ENCODE measurements at places on chromosomes 11 and 22.

DNA sequence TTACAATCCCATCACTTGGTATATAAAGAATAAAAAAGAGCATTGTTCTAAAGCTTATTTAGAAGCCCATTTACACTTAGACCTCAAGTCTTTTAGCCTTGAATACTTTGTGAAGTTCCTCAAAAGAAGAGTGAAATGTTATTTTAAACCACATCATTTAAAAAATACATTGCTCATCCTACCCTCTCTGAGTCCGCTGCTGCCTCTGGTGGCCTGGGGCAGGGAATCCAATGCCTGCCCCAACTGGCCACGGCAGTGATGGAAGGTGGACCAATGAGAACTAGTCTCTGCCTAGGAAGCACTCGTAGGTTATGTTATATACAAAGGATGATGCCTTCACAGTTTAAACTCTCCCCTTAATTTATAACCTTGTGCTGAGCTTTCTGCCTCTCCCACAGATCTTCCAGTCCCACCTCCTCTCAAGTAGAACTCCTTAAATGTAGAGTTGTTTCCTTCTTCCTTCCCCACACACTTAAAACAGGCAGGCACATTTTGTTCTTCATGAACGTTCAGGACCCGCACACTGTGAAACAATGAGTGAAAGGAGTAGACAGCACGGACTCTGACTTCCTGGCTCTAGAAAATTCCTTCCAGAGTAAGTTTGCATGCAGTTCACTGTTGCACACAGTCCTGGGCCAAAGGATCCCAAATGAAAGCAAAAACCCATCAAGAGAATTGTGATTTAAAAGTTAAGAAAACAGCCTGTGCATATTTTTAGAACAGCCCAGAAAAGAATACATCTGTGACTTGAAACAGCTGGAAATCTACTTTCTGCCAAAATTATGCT is 167.8 kb downstream of the RRAS2 start:
- DNase-seq: no peak

- DNase-seq: no peak
Measured at GRCh38 chr11:12526789-12527188, 147.4 kb upstream of the TEAD1 start.

DNA sequence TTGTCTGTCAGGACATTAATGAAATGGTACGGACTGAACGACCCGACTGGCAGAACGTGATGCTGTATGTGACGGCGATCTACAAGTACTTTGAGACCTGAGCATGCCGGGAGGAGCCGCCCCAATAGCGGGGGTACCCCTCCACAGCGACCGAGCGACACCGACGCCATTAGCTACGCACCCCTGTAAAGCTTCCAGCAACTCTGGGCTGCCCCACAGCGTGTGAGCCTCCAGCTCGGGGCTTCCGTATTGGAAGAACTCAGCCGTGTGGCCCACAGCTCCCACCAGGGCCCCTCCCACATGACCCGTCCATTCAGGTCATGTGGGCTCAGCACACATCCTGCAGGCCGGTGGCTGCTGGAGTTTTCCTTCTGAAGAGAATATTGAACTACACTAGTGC is 12.9 kb upstream of the ADORA2A start:
- no peak for DNase-seq

DNA sequence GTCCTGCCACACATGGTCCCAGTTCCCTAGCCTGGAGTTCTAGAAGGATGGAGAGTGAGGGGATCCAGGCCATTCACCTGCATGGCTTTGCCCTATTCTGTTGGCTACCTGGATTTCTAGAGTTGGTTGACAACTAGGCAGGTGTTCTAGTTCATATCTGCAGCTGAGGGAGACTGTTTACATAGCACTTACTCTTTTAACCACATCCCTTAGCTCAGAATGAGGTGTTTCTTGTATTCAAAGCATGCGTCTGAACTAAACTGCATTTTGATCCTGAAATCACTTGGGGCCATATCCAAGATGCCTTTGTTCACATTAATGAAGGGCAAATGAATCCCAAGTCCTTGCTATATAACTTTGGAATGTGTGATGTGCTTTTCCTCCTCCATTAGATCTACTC is 60.9 kb downstream of the SYT13 start:
- DNase-seq: no peak

DNA sequence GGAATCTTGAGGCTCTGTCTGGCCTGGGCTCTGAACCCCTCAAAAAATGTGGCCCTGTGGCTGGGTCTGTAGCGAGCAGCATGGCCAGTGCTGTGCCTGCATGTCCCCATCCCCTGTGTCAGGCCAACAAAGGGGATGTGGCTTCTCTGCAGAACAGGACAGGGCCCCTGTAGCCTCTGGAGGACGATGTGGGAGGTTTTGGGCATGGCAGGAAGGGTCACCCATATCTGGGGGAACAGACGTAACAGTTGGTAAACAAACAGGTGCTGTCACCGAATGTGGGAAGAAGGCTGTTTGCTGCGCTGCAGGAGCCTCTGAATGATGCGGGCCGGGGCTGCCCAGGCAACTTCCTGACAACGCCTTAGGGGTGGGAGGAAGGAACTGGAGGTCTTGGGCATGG is 35.0 kb downstream of the LRP5 start:
- DNase-seq: no peak

GRCh38 chr11:7582338-7582985 is 68.7 kb downstream of the PPFIBP2 start:
- no peak for DNase-seq

DNA sequence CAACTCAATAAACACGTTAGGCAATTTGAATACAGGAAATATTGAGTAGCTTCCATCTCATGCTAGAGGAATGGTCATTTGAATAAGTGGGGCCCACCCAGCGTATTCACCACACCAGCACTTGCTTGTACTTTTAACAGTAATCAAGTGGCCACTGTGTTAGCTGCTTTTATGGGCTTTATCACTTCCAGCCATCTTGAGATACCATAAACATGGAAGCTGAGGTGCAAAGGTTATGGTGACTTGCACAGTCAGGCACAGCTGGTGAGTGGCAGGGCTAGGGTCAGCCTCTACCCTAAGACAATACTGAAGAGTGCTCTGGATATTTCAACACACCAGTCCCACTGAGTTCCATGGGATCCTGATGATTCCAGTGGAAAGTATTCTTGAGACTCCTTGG is 6.7 kb downstream of the JOSD1 start:
- DNase-seq: no peak

GRCh38 chr22:40258501-40258915 is 80.8 kb downstream of the TNRC6B start:
- DNase-seq: no peak

GRCh38 chr11:11095831-11096723 is 238.2 kb upstream of the ZBED5 start:
- no peak for DNase-seq

GRCh38 chr11:112300094-112300786 is 39.6 kb upstream of the PLET1 start:
- DNase-seq: no peak

GRCh38 chr11:64784813-64785581 is 6.7 kb upstream of the SF1 start:
- no peak for DNase-seq

GRCh38 chr11:107856981-107857517 is 1.5 kb downstream of the SLC35F2 start:
- DNase-seq: no peak

GRCh38 chr11:16860617-16861016 is 122.2 kb downstream of the C11orf58 start:
- no peak for DNase-seq

GRCh38 chr22:42819412-42820044 is 37.5 kb downstream of the ARFGAP3 start:
- DNase-seq: no peak

DNA sequence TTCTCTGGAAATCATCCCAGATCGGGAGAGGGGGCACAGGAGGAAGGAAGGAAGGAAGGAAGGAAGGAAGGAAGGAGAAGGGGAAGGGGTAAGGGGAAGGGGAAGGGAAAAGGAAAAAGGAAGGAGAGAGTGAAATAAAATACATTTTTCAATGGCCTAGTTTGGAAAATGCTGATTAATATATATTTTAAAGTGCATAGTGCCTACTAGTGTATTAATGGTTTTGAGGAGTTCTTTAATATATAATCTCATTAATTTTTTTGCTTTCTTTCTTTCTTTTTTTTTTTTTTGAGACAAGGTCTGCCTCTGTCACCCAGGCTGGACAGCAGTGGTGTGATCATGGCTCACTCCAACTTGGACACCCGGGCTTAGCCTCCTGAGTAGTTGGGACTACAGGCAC is 107.8 kb upstream of the FOLH1 start:
- DNase-seq: no peak

DNA sequence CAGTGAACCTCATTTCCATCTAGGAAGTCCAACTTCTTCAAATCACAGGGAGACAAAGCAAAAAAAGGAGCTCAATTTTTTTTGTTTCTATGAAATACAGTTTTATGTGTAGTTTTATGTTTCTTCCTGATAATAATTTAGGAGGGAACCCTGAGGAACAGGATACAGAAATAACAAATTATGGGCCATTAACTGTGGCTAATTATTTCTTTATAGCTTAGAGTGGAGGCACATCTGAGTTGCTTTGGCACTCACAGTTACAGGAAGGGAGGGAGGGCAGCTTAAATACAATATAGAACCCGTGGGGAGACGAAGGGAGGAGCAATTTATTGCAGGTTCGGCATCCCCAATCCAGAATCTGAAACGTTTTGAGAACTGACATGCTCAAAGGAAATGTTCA is 37.1 kb upstream of the HORMAD2 start:
- no peak for DNase-seq

DNA sequence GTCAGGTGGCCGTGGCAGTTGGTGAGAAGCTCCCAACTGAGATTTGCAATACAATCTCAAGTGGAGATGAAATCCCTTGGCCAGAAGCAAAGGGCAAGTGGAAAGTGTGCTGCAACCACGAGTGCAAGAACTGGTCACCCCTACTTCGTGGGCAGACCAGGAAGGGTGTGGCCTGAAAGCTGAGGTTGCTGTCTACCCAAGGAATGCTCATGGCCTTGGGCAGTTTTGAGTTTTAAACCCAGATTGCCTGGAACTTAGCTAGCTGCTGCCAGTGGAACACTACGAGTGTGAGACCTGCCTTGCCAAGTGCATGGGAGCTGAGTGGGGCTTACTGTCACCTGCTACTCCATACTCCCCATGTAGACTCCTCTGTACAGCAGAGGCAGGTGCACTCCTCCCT is 113.3 kb upstream of the FAT3 start:
- DNase-seq: no peak

DNA sequence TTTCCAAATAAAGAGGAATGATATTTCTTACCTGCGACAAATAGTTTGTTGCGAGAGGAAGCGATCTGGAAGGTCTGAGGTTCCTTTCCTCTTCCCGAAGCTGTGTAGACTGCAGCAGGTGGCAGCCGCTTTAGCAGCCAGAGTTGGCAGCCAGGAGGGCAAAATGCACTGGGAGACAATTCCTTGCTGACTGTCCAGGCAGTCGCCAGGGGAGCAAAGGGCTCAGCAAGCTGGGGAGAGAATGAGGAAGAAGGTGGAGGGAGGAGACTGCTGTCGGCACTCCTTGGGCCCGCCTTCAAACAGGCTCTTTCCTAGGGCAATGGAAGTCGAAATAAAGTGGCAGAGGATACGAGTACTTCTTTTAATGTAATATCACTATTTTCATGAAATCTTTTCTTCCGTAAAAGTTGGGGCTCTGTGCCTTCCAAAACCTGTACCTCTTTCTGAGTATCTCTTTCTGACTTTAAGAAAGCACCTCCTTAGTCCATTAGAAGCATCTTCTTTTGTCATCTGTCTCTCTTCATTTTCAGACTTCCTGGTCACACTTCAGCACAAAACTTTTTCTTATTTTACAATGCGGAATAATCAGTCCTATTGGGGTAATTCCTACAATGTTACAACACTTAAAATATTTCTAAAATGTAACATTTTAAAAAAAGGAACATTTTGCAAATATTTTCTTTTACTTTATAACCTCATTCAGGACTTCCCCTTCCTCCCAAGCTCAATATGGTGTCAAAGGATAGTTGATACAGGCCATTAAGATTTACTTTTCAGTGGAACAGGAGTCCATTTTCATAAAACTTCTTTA is at the start of gene IL18:
TSS of gene IL18 (minus strand) at position 220 of the 811 bp plus-strand sequence. CDS start 9,041 bp downstream, outside the sequence.
- no peak for DNase-seq

DNA sequence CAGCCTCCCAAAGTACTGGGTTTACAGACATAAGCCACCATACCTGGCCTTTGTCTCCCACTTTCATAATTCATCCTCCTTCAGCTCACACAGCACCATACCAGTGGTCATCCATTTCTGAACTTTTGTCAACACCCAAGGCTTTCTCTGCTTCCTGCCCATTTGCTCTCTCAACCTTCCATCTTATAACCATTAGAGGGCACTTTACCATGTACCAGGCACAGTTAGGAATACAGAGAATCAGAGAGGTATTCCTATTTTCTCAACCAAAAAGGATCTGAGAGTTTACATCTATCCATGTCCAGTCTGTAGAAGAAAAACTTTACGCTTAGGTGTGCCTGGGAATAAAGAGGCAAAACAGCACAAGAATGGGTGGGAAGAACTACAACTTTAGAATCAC is 397.6 kb downstream of the BUD13 start:
- no peak for DNase-seq

GRCh38 chr11:96246718-96247552 is 96.1 kb downstream of the MAML2 start:
- DNase-seq: no peak

DNA sequence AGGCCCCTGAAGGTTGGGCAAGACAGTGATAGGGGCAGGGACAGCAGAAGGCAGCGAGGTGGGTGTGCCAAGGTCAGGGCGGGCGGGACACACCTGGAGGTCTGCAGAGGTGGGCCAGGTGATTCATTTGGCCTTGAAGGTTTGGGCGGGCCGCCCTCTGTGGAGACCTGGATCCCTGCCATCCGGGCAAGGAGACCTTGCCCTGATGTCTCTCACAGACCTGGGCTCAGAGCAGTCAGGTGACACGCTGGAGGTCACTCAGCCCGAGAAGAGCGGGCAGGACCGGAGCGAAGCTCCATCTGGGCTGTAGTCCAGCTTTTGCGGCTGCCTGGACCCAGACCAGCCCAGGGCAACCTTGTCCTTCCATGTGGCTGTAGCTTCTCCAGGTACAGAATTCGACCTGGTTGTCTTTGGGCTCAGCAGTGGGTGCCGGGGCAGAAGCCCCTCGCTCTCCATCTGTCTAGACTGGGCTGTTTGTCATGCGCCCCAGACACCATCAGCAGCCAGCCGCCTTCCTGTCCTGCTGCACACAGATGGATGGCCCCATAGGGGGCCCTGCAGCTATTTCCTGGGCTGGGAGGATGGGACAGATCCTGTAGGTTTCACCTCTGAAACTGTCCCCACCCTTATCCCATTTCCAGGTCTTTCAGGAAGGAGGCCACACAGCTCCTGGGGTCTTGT is 3.1 kb downstream of the MRGPRG start:
- no peak for DNase-seq

DNA sequence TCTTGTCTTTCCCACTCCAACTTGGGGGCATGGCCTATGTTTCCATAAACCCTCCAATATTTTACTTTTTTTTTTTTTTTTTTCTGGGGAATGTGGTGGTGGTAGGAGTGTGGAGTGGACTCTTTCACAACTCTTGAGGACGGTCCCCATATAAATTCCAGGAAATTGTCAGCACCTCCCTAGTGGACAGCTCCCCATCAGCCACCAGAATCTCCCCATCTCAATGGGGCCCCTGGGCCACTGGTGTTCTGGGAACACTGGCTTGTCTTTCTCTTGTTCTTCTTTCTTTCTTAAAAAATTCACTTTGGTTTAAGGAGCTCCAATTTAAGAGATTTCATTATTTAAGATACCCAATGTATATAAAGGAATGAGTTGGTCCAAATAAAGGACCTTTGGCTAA is 74.1 kb downstream of the ADM start:
- DNase-seq: no peak

Measured in NCI-H524 treated with DMSO at 0.1 percent for 48 hours (cell line).